ENCODE measurements at places on chromosomes 4 and X.

DNA sequence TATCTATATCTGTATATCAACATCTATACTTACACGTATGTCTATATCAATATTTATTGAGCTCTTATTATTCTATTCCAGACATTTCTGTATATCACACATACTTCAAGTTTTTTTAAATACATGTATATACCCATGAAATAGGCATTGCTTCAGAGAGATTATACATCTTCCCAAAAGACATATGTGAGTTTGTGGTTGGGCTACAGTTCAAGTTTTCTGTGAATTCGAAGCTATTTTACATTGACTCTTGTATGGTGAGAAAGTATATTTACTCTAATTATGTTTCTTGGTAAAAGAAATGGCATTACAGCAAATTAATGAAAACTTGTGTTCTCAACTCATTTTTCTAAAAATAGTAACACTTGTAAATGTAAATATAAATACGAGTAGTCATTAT lies 46.8 kb upstream of the CTSO start:
- no peak for DNase-seq

DNA sequence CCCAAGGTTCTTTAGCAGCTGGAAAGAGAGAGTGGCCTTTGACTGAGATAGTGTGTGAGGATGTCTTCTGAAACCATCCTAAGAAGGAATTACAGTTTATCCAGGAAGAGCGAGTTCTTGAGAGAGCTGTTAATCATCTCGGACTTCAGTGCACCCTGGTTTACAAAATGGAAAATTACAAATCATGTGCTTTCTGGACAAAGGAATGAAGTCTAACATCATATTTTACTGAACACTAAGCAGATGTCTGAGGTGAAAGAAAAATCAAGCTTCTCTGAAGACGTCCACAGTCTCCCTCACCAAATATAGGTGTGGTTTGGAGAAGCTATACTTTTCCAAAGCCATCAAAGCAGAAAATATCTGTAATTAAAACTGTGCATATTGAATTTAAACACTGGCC lies 30.8 kb upstream of the CYP2U1 start:
- DNase-seq: no peak

DNA sequence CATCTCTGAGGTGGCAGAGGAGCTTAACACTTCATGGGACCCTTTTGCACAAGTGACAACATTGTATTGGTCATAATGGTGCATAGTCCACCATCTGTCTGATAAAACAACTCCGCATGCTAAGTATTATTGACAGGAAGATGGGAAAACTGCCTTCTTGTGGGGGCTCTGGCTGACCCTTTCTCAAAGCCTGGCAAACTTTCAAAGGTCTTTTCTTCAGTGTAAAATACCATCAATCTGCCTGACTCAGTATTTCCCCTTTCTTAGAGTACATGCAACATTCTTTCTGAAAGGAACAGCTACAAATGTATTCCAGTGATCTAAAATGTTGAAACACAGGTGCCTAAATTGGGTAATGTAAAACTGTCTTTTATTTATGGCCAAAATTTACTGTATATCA lies 89.1 kb downstream of the NAA11 start:
- no peak for DNase-seq

DNA sequence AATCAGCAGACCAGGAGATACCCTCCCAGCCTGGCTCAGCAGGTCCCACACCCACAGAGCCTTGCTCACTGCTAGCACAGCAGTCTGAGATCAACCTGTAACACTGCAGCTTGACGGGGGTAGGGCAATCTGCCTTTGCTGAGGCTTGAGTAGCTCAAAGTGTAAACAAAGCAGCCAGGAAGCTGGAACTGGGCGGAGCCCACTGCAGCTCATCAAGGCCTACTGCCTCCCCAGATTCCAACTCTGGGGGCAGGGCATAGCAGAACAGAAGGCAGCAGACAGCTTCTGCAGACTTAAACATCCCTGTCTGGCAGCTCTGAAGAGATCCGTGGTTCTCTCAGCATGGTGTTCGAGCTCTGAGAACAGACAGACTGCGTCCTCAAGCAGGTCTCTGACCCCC lies 15.1 kb upstream of the GABRA2 start:
- no peak for DNase-seq

DNA sequence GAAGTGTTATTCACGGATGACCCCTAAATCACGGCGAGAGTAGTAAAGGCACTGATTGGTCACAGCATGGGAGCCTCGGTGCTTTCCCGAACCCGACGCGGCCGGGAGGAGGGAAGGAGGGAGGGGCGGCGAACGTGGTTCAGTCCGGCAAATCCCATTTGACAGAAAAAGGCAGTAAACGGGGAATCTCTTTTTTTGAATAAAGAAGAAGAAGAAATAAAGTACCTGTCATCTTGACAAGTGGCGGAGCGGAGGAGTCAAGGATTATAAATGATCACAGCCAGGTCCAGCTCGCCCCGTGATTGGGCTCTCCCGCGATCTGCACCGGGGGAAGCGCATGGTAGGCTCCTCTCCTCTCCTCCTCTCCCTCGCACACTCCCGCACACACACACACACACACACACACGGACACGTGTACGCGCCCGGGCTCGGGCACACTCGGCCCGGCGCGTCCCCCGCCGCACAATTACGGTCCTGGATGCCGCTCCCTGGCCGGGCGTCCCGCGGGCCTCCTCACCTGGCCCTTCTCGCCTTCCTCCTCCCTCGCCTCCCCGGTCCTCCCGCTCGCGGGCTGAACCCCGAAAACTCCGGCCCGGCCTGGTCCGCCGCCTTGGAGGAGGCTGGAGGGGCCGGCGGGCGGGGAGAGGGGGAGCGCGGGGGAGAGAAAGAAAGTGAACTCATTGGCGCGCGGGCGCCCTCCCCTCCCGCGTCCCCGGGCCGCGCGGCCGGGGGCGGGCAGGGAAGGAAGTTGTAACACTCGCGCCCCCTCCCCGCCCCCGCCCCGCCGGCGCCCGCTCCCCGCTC lies 99.2 kb upstream of the TENM3 start:
- no peak for DNase-seq

GRCh38 chr4:154004016-154004415 lies 215.1 kb upstream of the SFRP2 start:
- DNase-seq: no peak

GRCh38 chr4:10204401-10205058 lies 87.9 kb upstream of the WDR1 start:
- no peak for DNase-seq

DNA sequence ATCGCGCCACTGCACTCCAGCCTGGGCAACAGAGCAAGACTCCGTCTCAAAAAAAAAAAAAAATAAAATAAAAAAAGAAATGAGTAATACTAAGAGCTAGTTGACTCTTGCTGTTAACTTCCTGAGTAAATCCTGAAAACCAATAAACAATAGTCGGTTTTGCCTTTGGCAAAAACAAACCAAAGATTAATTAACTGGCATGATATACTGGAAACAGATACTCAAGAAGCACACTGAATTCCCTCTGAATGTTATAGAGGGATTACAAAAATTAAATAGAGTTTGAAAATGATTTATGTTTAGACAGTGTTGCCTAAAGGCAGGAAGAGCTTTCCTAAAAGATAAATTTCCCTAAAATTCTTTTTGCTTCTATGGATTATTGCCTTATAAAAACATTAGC lies 1702.3 kb downstream of the STIM2 start:
- DNase-seq: no peak

DNA sequence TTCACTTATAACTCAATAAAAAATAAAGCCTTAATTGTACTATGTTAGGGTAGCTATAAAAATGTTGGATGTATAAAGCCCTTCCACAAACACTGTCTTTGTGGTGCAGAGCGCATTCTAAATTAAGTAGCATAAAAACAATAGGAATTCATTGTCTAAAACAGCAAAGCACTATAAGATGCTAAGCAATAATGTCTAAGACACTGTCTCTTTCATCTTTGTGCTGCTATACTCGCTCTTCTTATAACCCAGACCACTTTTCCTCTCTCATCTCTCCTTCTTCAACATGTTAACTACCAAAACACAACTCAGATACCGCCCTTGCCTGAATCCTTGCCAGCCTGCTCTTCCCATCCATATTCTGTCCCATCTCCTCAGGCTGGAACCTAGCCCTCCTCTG lies 170.0 kb downstream of the CENPC start:
- DNase-seq: no peak

Data from activated CD4-positive, alpha-beta T cell treated with anti-CD3 and anti-CD28 coated beads, Interleukin-2, amount 50 U/mL, for 48 hours (primary cell).